ENCODE measurements at places on chromosomes 3 and 15.

DNA sequence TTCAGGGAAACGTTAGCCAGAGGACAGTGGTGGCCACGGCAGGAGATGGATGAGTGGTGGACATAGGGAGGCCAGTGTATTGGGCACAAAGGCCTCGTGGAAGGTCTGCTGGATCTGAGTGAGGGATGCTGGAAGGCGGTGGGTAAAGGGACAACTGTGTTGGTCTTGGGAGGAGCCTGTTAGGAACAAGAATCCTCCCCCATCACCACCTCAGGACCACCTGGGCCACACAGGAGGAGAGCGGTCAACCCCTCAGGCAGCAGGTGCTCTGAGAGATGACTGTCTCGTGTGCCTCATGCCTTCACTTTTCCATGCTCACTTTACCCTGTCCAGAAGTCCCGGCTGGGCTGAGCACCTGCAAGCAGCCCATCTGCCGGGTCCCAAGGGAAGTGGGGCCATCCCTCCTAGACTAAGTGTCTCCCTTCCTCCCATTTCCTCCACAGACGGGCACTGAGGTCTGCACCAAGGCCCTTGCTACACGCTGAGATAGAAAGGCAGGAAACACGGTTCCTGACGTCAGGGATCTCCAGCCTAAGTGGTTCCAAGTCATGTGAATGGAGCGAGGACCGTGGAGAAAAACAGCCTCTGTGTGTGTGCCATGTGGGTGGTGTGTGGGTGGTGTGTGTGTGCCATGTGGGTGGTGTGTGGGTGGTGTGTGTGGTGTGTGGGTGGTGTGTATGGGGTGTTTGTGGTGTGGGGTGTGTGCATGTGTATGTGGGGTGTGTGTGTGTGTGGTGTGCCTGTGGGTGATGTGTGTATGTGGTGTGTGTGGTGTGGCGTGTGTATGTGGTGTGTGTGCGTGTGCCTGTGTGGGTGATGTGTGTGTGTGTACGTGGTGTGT is 47.8 kb upstream of the CTSH start:
- DNase-seq: no peak

- no peak for DNase-seq
These were observed 118.2 kb upstream of the ALDH1A3 start for GRCh38 chr15:100761290-100761935.

- no peak for DNase-seq
These were observed 486.8 kb upstream of the ALCAM start for GRCh38 chr3:104879919-104880318.

DNA sequence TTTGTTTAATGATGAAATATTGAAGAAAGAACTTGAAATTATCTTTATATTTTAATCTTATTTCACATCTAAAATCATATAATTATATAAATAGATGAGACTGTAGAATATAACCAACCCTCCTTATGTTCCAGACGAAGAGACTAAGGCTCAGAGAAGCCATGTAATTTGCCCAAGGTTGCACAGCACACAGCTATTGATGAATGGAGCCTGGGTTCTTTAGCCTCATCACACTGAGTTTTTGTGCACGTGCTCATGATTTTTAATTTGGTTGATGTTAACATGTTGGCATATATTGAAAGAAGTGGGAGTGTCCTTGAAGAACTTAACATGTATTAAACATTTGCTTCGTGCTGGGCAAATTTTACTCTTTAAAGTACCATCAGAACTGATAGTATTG is 151.6 kb downstream of the FNDC3B start:
- no peak for DNase-seq

- DNase-seq: no peak
These were observed 1.2 kb upstream of the UBP1 start for GRCh38 chr3:33441225-33441976.

- DNase-seq: no peak
These were observed 220.5 kb downstream of the FAM43A start for GRCh38 chr3:194906229-194906629.

- DNase-seq: no peak
These were observed 22.6 kb upstream of the POMGNT2 start for GRCh38 chr3:43128464-43128863.

GRCh38 chr3:56942523-56942922 is 117.9 kb upstream of the SPATA12 start:
- no peak for DNase-seq

GRCh38 chr3:184465883-184466412 is 86.1 kb downstream of the CHRD start:
- no peak for DNase-seq

GRCh38 chr3:85474241-85474640 is 515.5 kb downstream of the CADM2 start:
- DNase-seq: no peak

- DNase-seq: no peak
These were observed 47.5 kb upstream of the STT3B start for GRCh38 chr3:31485196-31485595.

DNA sequence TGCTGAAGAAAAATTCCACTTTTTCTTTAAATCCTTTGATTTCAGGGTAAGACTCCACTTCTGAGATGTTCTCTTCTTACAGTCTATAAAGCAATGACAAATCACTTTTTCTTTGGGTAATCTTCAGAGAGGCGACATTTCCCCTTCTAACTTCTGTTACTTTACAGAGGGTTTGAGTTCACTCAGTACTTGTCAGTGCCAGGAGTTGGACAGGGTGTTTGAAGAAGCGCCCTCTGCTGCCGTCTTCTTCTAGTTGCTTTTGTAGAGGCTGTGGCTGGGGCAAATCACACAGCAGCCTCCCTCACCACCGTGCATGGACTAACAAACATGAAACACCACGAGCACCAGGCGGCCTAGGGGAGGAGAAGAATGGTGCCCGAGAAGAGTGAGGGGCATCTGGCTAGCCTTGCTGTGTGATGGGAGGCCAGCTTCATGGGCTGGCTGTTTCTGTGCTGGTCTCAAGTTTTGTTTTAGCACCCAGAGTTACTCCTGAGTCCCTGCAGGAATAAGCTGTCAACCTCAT is at the start of gene CD80:
CD80 (minus strand) TSS at position 174 of the 523 bp plus-strand sequence. CDS start 1,886 bp downstream, outside the sequence.
- no peak for DNase-seq

GRCh38 chr3:141096164-141096563 is 45.0 kb downstream of the SPSB4 start:
- no peak for DNase-seq

- DNase-seq: no peak
These were observed 15.1 kb downstream of the CMTM7 start for GRCh38 chr3:32406486-32407408.

DNA sequence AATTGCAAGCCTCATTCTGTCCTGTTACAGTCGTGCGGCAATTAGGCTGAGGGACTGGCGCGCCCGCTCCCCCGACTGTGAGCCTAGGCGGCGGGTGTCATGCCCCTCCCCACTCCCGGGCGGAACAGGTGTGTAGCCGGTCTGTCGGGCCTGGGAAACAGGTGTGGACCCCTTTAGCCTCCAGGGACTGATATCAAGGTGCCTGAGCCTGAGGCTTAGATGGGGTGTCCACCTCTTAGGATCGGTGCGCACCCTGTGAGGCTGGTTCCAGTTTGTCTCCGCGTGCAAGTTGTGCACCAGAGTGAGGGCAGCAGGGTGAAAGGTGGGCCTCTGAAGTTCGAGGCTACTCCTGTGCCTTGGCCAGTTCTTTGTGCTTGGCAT is 686 bp downstream of the VPS8 start:
- no peak for DNase-seq

Measured in amygdala (tissue), 56 donors.